ENCODE measurements at places on chromosomes 16 and 17.
A peak's percentile ranks its signal among the peaks of the same experiment; 100 is the strongest.

DNA sequence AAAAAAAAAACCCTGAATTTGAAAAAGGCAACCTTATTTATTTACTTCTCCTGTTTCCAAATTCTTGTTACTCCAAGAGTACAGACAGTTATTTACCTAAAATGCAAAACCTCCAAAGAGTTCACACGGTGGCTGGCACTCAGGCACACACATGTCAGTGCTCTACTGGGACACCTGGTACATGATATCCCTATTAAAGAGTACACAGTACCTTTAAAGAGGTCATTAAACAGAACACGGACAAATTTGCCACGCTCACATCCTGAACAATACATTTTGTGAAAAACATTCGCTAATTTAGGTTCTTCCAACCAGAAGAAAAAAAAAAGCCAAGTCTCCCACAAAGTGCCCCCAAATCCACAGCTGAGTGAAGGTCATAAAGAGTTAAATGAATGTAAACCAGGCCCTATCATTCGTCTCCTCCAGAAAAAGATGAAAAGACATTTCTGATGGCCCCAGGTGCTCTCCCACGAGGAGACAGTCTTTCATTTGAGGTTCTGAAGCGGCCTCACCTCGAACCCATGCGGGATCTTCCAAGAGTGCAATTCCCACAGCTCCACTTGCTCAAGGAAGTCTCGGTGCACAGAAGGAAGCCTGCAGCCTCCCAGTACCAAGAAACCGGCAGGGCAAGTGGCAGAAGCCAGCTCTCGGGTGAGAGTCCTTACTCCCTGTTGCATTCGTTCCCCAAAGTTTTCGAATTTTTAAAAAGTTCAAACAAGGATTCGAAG is 993 bp downstream of the ERN1 start:
- peak; percentile 43 for DNase-seq

DNA sequence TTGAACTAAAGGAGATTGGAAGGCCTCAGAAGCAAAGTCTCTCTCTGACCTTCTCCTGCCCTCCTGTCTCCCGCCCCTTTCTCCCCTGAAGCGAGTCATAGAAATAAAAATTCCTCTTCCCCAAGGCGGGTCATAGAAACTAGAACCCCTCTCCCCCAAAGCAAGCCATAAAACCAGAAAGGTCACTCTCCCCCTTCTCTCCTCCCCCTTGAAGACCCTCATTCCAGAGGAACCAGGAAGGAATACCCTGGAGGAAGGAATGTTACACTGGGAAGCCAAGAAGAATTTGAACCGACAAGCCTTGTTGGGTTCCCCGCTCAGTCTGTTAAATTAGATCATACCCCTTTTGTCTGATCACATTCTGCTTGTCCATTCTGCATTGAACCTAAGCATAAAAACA is 2.7 kb upstream of the GJC1 start:
- no peak for DNase-seq

DNA sequence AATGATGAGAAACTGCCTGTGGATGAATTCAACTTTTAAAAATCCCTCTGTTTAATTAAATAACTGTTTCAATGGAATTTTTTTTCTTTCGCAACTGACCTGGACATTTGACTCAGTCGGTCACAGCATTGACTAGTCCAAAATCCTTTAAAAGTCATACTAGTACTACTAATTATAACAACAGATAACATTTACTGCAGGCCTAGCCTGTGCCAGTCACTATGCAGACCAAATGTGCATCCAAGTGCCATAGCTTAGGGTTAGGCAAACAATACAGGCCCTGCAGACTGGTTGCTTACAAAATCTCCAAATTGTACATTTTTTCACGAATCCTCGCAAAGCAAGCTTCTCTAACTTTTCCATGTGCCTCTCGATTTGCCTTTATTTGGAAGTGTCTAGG is 56.6 kb downstream of the MYOCD start:
- DNase-seq = no peak

GRCh38 chr16:86998196-86999001 is 318.8 kb downstream of the C16orf95 start:
- no peak for DNase-seq

GRCh38 chr16:53642094-53642493 is 61.6 kb downstream of the RPGRIP1L start:
- DNase-seq = no peak

- no peak for DNase-seq
Observed at GRCh38 chr16:80260906-80261311, 279.9 kb upstream of the DYNLRB2 start.

DNA sequence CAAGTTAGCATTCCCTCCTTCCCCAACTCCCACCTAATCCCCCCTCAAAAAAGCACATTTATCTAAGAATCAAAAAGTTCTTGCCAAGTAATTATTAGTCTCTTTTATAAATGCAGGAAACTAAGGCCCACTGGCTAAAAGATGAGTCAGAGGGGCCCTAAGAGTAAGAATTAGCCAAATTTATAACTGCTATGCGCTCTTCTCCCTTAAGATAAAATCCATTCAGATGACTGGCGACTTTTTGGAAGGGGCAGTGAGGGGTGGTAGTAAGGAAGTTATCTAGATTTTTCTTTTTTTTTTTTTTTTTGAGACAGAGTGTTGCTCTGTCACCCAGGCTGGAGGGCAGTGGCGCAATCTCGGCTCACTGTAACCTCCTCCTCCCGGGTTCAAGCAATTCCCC is 17.1 kb downstream of the ZNF652 start:
- DNase-seq = peak; percentile 45

GRCh38 chr17:2961446-2961845 is 102.0 kb downstream of the OR1D5 start:
- DNase-seq = no peak

DNA sequence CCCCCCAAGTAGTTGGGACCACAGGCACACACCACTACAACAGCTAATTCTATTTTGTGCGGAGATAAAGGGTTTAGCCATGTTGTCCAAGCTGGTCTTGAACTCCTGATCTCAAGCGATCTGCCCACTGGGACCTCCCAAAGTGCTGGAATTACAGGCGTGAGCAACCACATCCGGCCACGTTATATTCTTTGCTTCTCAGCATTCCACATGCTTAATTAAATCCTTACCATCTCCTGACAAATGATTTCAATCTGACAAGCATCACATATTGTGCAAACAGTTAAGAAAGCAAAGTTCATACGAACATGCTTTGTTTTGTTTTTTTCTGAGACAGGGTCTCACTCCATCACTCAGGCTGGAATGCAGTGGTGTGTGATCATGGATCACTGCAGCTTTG is 18.2 kb downstream of the HIGD1B start:
- peak; percentile 73 for DNase-seq

DNA sequence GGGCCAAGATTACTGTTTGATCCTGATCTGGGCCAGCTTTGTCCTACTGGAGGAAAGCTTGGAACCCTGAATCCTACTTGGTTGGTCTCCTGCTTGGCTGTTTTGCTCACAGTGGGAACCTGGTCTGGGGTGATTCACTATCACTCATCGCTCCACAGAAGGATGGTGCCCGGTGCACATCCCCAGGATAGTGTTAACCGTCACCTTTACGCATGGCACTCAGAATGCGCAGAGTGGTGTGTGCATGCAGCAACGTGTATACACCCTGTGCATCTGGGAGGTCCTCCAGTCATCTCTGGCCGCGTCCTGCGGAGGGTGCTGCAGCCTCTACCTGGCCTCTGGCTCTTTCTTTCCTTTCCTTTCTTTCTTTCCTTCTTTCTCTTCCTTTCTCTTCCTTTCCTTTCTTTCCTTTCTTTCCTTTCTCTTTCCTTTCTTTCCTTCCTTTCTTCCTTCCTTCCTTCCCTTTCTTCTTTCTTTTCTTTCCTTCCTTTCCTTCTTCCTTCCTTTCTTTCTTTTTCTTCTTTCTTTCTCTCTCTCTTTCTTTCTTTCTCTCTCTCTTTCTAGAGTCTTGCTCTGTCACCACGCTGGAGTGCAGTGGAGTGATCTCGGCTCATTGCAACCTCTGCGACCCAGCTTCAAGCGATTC is 13.1 kb downstream of the SOCS3 start:
- DNase-seq = no peak

DNA sequence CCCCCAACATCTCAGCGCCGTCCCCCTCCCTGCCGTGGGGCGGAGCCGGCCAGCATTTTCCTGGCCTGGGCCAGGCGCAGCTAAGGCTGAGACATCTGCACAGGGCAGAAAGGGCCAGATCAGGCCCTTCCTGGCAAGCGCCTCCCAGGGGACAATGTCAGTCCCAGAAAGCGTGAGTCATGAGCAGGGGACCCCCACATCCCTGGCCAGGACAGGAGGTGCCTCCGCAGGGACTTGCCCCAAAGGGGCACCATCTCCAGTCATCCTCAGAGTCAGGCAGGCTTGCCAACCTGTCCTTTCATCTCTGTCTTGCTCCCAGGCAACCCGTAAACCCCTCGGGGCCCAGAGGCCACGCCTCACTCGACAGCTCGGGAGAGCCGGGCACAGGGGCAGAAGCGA is 43.2 kb downstream of the SOCS1 start:
- no peak for DNase-seq

DNA sequence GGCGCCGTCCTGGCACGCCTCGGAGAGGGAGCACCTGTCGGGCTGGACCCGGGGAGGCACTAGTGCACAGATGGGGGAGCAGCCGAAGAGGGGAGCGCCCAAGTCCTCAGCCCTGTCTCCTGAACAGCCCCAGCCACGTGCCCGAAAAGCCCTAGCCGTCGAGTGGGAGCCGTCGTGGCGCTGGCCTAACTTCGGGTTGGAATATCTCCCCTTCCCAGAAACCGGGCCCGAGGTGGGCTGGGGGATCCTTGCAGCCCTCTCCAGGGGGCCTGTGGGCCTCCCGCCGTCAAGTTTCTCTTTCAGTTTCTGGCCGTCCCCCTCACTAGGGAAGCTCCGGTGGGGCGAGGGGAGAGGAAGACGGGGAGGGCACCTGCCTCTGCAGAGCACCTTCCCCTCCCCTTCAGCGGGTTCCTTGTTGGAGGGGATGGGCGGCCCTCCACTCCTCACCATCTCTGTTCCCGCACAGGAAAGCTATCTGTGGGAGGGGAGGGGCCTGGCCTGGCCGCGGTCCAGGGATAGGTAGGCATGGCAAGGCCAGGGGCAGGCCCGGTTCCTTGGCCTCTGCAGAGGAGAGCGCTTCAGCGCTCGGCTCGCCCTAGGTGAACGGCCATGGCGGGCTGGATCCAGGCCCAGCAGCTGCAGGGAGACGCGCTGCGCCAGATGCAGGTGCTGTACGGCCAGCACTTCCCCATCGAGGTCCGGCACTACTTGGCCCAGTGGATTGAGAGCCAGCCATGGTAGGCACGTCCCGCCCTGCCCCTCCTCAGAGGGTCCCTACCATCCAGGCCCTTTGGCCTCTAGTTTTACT is 709 bp downstream of the STAT5A start:
- no peak for DNase-seq

DNA sequence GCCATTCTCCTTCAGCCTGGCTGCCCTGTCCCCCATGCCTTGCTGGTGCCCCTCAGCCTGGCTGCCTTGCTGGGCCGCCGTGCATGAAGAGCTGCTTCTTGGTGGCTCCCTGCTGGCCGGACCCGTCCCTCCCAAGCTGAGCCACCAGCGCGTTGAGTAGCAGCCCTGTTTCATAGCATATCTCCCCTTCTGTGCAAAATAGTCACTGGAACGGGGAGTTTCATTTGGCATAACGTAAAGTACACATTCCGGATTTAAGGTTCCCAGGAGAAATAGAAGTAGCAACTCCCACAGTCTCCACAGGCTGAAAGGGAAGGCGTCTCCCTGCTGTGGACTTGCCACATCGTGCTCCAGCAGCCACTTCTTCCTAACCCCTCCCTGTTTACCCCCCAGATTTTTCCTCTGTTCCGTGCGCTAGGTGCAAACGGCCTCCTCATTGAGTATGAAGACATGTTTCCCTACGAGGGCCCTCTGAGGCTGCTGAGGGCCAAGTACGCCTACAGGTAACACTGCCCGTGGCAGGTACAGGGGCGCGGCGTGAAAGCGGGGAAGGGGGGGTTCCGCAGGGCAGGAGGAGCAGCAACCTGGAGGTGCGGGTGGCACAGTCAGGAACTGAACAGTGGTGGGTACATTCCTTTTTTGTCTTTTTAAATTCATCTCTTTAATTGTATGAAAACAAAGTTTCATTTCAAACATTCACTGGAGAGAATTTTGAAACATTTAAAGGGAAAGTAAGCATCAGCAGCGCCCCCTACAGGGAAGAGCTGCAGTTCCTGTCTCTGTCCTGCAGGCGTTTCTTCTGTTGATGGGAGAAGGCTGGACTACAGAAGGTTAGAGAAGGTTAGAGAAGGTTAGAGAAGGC is 5.8 kb upstream of the OGFOD3 start:
- DNase-seq = peak; percentile 40

- peak; percentile 52 for DNase-seq
Observed at GRCh38 chr16:67428146-67428731, 2.7 kb upstream of the HSD11B2 start.

GRCh38 chr17:65750631-65751115 is 189.2 kb upstream of the AXIN2 start:
- peak; percentile 91 for DNase-seq

GRCh38 chr17:42618442-42619150 is 9.1 kb downstream of the TUBG1 start:
- no peak for DNase-seq

GRCh38 chr17:16932611-16933010 is 39.3 kb downstream of the TNFRSF13B start:
- DNase-seq = no peak

GRCh38 chr17:42136654-42137051 is 14.0 kb downstream of the HSPB9 start:
- no peak for DNase-seq

DNA sequence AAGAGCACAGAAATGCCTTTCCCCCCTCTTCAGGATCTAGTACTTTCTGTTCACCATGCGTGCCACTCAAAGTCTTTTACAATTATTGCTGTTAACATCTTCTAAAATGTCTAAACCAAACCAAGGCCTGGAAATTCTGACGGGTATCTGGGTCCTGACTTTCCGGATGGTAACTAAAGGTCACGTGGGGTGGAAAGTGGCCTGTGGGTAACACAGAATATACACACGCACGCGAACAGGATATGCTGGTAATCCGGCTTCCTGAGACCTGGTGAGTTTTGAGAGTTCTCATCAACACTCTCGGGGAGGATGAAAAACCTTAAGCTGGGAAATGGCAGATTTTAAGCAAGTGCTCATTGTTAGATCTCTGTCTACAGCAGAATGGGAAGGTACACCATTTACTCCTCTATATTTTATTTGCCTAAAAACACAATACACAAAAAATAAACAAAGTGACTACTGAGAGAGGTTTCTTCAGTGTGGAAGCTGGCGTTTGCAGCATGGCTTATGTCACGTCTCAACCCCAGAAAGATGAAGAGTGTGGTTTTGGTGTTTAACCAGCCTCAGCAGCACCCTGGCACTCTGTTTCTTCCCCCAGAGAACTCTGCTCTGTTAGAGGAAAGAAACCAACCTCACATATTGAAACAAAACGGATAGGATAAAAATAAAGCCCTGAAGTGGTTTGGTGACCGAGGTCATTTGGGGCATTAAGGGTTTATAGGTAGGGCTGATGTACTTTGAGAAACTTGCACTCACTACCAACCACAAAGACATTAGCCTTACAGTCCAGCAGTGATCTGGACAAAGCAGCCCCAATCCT is 37.3 kb downstream of the SMG6 start:
- DNase-seq = no peak

DNA sequence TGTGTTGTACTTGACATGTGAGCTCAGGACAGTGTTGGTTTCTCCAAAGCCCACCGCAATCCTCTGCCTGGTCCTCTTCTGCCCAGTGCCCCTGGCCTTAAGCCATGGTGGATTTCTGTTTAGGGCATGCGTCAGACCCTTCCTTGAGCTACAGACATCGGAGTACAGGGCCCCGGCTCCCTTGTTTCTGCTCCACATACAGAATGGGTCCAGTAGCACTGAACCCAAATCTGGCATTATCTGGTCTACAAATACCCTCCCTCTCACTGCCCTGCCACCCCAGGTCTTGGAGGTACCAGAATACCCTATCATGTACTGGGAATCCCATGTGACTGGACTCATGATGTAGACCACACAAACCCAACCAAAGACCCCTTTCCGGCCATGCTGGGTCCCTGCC is 27.4 kb upstream of the ZNHIT3 start:
- DNase-seq = no peak

Data from fibroblast of skin of back (primary cell).